ENCODE measurements at places on chromosomes 6 and 20.

DNA sequence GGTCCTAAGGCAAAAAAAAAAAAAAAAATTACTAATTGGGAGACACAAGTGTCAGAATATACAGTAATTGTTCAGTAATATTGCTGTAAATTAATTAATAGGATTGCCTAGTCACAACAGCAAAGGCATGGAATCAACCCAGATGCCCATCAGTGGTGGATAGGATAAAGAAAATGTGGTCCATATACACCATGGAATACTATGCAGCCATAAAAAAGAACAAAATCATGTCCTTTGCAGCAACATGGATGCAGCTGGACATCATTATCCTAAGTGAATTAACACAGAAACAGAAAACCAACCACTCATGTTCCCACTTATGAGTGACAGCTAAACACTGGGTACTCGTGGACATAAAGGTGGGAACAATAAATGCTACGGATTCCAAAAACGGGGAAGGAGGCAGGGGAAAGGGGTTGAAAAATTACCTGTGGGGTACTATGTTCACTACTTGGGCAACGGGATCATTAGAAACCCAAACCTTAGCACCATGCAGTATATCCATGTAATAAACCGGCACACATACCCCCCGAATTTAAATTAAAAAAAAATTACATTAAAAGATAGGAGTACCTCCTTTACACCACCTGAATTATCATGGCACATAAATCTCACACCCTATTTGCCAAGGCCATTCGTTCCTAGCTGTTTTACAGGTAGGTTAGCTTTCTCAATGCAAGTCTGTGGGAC lies 689 bp upstream of the PFDN4 start:
- no peak for DNase-seq

DNA sequence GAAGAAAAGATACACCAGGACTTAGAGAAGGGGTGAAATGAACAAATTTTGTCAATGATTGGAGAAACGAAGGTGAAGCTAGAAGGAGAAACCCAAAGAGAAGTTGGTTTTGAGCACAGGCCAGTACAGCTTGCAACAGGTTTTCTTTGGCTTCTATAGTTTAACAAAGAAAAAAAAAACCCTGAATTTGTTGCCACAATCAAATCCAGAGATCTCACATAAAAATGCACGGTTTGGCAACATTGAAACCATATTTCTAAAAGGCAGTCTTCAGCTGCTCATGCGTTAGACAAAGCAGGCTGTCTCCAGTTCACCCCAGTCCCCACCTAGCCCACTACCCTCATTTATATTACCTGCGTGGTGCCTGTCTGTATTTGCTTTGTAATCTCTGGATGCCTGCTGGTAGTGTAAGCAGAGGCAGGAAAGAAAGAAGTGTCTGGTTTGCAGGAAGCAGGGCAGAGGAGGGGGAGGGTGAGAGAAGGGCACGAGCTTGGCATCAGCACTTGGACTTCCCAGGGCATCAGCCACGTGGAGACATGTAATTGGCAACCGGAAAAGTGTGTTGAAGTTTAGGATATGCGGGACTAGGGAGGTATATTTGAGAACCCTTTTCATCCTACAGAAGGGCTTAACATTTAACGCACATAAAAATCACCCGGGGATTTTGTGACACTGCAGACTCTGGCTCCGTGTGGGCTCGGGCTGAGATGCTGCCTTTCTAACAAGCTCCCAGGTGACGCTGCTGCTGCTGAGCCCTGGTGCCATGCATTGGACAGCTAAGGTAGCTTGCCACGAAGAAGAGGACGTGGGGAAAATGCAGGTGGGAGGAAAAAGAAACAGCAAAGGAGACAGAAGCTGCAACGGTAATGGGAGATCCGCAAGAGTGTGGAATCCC lies 14.4 kb downstream of the PFDN4 start:
- DNase-seq: no peak

- DNase-seq: no peak
Measured at GRCh38 chr20:50568549-50568942, 58.4 kb downstream of the PTPN1 start.

DNA sequence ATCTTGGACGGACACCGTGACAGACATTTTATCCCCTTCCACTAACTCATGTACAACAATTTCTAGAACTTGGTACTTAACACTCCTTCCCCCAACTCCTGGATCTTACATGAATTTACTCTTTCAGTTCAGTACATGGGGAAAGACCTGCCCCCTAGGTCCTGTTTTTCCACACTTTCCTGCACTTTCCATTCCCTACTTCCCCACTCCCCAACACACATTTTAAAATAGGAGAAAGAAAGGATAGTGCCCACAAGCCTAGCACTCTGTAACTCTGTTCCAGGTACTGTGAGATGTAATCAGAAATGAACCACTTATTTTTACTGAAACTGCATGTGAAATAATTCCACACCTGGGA lies 1.3 kb downstream of the ADGRG6 start:
- no peak for DNase-seq

DNA sequence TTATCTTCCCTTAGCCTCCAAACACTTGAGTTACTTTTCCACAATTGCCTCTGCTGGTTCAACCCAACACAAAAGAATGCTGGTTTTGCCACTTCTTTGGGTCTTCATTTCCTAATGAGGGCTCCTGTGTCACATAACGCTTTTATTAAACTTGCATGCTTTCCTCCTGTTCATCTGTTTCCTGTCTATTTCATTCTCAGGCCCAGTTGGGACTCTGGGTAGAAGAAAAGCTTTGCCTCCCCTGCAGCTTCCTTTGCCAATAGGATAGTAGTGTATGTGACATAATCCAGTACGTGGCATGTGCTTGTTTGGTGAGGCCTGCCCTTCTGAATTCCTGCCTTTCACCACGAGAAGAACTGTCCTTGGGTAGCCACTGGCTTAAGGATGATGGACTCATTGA lies 529.3 kb upstream of the AGPAT4 start:
- DNase-seq: no peak

GRCh38 chr20:54227751-54228150 lies 19.9 kb downstream of the PFDN4 start:
- no peak for DNase-seq

- DNase-seq: peak; percentile 80
Measured at GRCh38 chr6:14726816-14727493, 518.9 kb upstream of the JARID2 start.

DNA sequence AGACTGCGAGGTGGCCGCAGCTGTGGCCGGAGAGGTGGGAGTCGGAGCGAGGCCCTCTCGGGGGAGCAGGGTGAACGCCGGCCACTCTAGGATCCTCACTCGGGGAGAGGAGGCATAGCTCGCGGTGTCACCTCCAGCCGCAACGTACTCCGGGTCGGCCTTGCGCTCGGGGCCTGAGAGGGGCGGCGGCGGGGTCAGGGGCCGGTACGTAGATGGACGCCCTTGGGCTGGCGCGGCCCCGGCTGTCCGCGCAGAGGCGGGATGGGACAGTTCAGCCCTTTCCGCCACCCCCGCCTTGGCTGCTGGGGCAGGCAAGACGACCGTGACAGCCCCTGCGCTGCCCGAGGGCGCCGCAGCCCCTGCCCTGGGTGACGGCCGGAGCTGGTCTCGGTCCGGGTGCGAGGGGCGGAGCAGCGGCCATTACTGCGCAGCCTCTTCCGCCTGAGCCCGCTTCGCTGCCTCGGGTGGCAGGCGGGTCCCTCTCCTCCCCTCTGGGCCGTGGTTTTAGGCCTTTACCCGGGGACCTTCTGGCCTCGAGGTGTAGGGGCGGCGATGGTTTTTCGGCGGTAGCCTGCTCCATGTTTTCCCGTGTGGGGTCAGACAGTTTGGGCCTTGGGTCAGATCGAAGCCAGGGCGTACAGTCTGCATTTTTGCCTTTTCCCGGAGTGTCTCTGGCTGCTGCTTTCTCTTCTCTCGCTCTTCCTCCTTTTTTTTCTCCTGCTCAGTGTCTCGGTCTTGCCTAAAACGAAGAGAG lies 405 bp downstream of the RNF146 start:
- peak; percentile 60 for DNase-seq

DNA sequence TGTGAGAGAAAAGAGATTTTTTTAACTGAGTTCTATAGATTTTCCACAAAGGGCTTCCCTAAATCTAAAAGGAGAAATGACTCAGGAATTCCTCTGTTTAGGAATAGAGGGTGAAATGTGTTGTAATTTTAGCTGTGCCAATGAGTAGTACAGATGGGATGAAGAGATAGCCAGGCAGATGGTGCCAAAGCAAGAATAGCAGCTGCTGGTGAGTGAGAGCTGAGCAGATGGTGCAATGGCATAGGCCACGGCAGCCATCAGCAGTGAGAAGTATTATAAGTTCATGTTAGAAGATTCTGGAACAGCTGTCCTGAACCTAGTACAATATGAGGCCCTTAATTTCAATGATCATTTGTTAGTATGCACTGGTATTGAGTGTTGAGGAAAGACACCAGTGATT lies 40.2 kb upstream of the CRISP1 start:
- no peak for DNase-seq

DNA sequence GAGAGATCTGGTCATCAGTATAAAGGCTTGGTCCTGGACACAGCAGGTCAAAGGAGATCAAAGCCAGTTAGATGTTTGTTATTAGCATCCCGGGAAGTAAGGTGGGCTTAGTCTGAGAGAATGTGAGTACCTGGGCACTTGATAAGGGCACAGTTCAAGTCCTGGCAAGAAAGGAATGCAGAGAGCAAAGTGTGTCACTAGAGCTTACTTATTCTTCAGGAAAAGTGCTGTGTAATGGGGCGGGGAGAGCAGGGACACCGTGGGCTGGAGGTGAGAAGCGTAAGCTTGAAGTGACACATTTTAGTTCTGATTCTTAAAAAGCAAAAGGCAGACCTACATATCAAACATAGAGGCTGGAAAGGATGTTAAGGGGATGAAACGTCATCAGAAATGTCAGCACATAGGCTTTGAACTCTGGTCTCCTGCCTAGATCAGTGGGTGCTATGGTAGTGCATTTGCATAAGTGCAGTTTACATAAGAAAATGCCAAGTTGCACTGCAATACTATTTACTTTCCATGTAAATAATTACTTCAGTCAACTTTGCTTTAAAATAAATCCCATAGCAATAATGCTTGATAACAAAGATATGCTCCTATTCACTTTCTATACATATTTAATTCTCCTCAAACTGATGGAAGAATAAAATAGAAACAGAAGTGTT lies 2.6 kb downstream of the SAMD5 start:
- no peak for DNase-seq

DNA sequence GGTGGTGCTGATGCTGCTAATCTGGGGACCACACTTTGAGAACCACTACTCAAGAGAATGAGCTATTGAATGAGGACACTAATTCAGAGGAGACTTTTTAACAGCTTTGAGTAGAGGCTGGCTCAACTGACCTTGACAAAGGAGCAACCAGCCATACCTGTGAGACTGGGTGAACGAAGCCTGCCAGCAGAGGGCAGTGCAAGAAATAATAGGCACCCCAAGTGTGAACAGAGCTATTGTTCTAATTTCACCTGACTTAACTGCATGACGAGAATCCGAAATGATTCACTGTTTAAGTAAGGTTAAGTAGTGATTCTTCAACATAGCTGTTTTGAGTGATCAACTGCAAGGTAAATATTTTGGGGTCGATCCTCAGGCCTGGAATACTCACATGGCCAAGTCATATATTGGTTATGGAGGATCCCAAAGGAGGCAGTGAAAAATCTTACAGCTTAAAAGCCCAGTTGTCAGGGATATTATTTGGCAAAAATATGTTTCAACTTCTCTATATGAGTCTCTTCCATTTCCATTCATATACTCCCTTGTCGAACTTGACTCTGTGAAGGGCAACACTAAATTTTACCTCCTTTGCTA lies 550.5 kb upstream of the MARCKS start:
- peak; percentile 16 for DNase-seq

DNA sequence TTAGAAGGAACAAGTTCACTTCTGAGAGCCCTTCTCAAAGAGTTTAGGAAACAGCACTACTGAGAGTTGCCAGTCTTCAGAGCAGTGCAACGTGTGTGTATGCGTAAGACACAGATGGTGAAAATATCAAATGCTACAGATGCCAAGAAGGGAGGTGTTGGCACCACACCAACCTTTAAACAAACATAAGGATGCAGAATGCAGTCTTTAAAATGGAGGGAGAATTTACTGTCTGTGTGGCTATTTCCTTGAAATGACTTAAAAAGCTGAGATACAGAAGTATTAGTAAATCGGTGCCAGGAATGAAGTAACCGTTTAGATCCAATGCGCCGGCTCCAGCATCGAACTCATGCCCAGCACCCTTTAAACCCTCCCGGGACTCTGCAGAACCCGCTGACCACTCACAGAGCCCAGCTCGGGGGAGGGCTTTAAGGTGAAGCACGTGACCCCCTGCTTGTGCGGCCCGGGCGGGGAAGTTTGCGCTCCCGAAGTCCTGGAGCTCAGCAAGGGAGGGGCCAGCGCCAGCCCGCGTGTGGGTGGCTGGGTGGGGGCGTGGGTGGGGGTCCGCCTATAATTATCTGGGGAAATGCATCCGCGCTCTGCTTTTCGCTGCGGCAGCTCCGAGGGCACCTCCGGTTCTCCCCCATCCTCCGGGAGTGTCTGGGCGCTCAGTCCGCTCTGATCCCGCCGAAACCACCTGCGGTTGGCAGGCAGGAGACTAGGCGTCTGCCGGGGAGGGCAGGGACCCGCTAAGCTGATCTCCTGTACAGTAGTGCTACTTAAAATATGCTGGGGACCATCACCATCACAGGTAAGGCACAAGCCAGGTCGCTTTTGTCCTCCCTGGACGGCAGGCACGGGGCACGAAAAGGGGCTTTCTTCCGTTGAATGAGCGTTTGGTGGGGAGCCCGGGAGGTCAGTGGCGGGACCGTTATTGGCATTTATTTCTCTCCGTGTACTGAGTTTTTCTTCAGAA lies 66.0 kb downstream of the ZBTB2 start:
- no peak for DNase-seq

- DNase-seq: no peak
Measured at GRCh38 chr20:48626226-48626937, 201.4 kb downstream of the PREX1 start.

GRCh38 chr6:130935978-130936377 lies 108.8 kb downstream of the SMLR1 start:
- DNase-seq: no peak

GRCh38 chr6:51260003-51260402 lies 441.3 kb downstream of the TFAP2B start:
- DNase-seq: no peak

- peak; percentile 53 for DNase-seq
Measured at GRCh38 chr6:2021713-2022125, 223.7 kb downstream of the GMDS start.

- DNase-seq: no peak
Measured at GRCh38 chr20:51767867-51768758, at the start of gene ATP9A. TSS of gene ATP9A (minus strand) at chr20:51768390. CDS start at chr20:51768369, 21 bp downstream.

DNA sequence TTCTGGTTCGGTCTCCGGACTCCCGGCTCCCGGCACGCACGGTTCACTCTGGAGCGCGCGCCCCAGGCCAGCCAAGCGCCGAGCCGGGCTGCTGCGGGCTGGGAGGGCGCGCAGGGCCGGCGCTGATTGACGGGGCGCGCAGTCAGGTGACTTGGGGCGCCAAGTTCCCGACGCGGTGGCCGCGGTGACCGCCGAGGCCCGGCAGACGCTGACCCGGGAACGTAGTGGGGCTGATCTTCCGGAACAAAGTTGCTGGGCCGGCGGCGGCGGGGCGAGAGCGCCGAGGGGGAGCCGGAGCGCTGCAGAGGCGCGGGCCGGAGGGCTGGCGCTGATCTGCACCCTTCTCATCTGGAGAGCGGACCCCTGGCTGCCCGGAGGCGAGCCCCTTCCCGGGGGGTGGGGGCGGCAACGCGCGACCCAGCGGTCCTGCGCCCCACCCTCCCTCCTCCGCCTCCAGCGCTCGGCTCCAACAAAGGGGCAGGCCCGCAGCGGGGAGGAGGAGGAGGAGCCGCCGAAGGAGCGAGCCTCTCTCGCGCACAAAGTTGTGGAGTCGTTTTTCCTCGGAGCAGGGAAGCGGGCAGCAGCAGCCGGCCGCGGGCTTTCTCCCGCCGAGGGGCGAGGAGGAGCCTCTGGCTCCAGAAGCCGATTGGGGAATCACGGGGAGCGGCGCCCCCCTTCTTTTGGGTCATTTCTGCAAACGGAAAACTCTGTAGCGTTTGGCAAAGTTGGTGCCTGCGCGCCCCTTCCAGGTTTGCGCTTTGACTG lies at the start of gene UTRN:
Gene UTRN (plus strand): TSS at position 553 of the 765 bp plus-strand sequence. CDS start 6,494 bp downstream, outside the sequence.
- DNase-seq: peak; percentile 93
